Astrocyte (in vitro differentiated cells and primary cell): ENCODE measurements at places on chromosomes 12 and 14.
A peak's percentile ranks its signal among the peaks of the same experiment; 100 is the strongest.

- DNase-seq, result no peak
Observed at GRCh38 chr12:9344541-9344940, 136.3 kb upstream of the PZP start.

- no peak for DNase-seq
Observed at GRCh38 chr12:30088259-30088995, 304.7 kb upstream of the TMTC1 start.

DNA sequence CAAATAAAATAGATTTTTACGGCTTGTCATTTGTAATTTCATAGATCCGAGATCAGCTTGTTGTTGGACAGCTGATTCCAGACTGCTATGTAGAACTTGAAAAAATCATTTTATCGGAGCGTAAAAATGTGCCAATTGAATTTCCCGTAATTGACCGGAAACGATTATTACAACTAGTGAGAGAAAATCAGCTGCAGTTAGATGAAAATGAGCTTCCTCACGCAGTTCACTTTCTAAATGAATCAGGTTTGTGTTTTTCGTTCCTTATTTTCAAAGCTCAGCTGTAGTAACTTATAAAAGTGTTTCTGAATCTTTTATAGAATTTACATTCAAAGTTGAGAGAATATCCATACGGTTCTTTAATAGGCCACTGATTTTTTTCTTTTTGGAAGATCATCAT lies 89.1 kb downstream of the LRRK2 start:
- DNase-seq, result no peak

DNA sequence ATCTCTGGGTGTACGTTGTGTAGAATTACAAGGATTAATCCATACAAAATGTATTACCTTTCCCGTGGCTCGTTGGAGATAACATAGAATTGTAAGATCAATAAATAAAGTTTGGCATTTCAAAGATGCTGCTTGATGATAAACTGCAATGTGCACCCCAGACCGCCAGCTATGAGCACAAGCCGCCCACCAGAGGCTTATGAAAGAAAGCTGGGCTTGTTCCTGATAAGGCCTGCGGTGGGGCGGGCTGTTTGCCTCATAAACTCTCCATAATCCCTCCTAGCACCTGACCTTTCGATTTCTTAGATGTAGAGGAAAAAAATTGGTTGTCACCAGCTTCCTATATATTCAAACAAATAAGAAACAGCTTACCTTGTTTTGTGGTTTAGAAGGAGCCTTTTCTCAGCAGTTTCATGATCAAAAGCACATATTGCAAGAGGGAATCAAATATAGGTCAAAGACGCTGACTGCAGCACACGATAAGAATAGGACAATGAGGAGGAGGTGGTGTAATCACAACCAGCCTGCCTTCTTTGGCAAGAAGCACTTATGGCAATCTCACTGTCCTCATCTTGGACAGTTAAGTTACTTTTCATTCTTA lies 293.6 kb downstream of the RMST start:
- no peak for DNase-seq

GRCh38 chr12:92036771-92037453 lies 108.7 kb downstream of the BTG1 start:
- DNase-seq, result peak; percentile 52

GRCh38 chr14:81797315-81797714 lies 263.7 kb upstream of the SEL1L start:
- no peak for DNase-seq
